ENCODE measurements at places on chromosomes 6 and 20.

DNA sequence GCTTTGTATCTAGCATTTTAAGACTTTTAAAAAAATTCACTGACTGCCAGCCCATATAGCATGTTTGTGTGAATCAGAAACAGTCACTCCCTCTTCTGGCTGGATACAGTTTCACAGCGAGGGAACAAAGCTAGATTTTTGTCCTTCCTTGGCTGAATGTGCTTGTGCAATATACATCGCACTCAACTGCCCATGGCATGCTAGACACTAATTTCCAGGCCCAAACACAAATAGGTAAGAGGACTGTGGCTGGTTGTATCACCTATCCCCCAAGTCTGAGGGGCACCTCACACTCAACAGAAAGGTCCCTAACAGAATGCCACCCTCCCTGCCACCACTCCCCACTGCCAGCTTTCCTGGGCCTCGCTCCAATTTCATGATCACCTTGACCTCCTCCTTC lies 16.2 kb upstream of the BLCAP start:
- DNase-seq: no peak

DNA sequence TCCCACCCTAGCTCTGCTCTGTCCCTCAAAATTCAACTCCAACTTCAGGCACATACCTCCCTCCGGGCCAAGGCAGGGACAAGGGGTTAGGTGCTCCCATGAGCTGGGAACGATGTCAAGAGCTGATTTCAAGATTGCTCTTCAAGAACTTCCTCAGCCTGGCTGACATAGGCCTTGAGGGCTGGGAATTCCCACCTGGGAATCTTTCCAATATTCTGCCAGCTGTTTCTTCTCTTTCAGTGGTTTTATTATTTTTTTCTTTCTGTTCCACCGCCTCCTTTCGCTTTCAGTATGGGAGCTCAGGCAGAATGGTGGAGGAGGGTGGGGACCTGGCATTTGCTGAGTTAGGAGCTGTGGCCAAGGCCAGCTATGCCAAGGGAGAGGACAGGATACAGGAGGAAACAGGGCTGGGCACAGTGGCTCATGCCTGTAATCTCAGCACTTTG lies 33.7 kb downstream of the SRSF3 start:
- DNase-seq: peak; percentile 78

DNA sequence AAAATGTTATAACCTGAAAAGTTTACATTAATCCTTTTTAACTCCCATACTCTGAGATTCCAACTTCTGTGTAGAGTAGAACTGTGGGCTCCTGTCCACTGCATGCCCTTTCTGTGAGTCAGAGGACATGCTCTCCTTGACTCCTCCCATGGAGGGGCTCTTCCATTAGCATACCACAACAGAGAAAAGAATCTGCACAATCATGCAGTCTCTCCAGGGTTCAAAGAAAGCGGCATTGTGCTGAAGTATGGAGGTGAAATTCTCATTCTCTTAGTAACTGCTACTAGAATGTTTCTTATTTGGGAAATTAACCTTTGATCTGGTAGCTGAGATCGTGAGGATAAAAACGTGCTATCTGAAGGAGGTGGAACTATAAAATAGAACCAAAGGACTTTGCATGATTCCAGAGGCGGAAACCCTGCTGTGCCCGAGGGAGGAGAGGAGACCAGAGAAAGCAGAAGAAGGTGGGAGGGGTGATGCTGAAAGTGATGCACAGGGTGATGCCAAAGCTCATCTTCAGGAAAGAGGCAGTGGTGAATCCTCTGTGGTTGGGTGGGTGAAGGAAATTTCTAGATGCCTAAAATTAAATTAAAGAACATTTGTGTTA lies 202.2 kb upstream of the PCSK2 start:
- no peak for DNase-seq

DNA sequence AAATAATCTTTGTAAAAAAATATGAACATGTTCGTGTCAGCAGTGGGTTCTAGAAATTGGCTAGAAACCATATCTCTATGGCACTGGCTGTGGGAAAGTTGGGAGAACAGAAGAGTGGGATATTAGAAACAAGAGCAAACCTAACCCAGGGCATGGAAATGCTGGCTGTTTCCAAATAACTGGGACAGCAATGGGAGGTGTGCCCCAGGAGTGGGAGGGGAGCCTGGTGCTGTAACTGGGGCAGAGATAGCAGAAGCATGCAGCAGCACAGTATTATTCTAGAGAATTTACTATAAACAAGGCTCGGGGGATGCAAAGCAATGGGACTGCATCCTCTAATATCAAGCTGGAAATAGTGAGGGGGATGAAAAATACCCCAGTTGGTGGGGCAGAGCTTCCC lies 175.0 kb downstream of the KIF6 start:
- DNase-seq: no peak

GRCh38 chr6:144757299-144757698 lies 472.2 kb downstream of the UTRN start:
- DNase-seq: no peak

GRCh38 chr20:43721429-43722152 lies 5.2 kb downstream of the GTSF1L start:
- peak; percentile 92 for DNase-seq

GRCh38 chr6:54541541-54541940 lies 233.3 kb downstream of the TINAG start:
- DNase-seq: no peak

- no peak for DNase-seq
Observed at GRCh38 chr20:57781901-57782300, 72.1 kb upstream of the PMEPA1 start.

DNA sequence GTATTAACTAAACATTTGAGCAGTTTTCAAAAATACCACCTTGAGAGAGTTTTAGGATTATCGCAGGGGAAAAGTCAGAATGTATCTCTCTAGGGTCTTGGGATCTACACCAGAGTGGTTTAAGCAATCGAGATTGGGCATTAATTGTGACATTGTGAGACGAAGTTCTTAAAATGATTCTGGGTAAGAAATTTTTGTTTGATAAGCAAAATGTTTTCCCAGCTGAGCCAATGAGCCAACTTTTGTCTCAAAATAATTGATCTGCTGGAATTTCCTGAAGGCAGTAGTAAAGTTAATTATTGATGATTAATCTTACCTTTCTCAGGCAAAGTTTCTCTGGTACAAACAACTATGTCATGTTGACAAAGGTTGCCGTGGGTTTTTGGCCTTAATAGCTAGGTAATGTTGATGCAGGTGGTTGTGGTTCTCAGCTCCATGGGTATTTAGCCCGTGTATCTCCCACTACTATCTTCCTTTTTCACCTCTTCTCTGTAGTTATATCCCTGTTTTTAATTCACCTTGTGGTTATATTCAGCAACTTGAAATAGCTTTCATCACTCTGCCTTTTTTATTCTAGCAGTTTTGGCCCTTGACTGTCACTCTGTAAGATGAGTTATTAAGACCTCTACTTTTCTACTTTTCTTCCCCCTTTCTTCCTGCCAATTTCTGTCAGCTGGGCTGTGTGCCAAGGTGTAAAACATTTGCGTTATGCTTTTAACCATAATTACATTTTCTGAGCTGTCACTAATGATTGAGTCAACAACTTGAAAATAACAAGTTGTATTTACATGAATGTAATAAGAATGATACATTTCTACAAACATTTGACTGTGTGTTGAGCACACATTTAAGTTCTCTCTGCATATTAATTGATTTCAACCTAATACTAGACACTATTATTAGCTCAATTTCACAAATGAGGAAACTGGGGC lies 368.3 kb upstream of the BTBD3 start:
- no peak for DNase-seq

DNA sequence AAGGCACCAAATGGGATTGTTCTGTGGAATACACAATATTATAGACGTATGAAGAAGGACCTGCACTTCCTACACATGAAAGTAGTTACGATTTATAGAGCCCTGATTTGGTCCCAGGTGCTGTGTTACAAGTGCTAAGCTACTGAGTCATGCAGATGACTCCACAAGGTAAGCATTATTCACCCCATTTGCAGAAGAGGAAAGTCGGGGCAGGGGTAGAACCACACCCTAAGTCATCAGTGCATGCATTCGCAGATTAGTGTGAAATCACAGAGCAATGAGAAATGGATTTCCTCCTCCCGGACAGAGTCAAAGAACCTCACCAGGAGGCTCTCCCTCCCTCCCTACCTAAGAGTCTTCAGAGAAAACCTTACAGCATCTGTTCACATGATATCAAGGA lies 279.5 kb downstream of the LRFN2 start:
- peak; percentile 58 for DNase-seq

DNA sequence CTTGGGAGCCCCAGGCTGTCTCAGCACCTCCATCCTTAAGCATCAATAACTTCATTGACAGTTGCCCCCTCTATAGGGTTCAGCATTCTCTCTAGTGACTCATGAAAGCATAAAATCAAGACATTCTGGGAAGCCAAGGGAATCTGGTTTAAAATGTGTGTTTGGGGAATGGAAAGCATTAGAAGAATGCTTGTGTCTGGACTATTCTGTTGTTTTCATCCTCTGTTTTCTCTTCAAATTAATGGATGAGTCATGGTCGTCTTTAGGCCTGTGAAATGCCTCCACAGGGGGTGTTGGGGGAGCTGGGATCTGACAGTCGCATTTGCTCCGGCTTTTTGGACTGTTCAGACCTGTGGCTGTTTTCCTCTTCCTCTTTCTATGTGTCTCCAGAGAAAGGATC lies 279.7 kb downstream of the CDC5L start:
- DNase-seq: no peak

DNA sequence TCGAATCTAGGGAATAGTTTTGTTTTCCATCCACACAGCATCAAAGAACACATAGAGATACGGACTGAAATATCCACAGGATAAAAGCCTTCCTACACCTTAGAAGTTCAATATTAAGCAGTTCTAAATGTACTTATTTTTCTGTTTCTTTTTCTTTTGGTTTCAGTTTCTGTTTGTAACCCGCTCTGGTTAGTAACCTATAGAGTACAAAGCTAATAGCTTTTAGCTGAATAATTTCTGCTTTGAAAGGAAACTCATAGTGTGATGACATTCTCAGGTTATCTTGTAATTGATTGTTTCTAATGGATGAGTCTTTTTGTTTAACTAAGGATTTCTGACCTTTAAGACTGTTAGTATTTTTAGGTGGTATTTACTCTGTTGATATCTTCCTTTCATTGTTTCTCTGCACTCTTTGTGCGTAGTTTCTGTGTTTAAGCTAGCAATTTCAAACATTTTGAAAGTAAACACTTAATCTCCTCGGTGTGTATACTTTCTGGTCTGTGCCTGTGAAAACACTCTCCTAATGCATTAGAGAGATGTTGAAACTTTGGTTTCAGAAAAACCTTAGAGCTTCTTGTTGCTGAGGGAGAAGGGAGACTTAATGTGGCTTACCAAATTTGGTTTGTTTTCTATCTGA lies 385.5 kb downstream of the HDGFL1 start:
- no peak for DNase-seq

DNA sequence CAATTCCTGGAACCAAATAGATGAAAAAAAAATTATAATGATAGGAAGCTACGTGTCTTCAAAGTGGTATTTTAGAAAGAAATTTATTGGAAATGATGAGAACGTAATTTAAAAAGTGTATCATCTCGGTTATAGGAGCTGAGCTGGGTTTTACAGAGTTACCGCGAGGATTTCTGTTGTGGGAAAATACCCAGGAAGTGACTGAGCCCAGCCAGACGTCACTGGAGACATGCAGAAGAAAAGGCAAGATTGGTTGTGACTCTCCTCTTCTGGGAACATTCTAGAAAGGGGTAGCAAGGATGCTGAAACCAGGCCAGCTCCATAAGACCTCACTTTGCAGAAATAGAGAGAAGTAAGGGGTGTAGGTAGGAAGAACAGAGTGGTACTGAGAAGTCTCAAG lies 95.9 kb upstream of the ADGRF1 start:
- no peak for DNase-seq

DNA sequence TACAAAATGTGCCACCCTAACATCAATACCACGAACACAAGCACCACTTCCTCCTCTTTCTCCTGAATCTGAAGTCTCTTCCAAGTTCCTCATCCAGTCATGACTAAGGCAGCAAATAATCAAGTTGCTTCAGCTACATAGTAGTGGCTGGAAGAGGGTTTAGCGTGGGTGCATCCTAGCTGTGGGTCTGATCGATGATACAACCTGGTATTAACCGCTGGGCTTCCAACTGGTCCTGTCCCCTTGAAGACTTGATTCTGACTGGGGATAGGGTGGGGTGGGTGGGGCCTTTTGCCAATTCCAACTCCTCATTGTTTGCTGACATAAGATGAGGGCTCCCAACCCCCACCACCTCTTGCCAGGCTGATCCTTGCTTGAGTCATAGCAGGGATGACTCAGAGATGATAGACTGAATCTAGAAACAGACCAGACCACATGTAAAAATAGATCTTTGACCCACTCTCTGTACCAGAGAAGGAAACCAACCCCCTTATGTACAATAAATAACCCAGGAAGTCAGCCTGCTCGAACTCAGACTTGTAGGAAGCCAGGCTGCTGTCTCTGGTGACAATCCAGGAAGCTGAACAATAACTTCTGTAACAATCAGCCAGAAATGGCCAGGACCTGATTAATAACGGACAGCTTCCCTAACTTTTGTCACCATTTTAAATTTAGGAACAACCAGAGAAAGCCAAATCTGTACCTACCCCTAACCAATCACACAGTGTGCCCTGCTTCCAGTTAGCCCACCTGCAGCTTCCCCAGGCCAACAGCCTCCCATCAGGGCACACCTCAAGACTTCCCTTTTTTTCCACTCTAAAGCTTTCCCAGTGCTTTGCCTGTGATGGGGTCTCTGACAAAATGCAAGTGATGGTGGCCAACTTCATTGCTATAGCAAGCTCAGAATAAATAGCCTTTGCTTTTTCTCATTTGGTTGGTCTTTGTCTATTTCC lies 68.9 kb upstream of the FAM184A start:
- DNase-seq: no peak

GRCh38 chr6:149046164-149046821 lies 271.2 kb upstream of the TAB2 start:
- no peak for DNase-seq

- DNase-seq: no peak
Observed at GRCh38 chr20:5482791-5483190, 166.0 kb upstream of the PROKR2 start.

DNA sequence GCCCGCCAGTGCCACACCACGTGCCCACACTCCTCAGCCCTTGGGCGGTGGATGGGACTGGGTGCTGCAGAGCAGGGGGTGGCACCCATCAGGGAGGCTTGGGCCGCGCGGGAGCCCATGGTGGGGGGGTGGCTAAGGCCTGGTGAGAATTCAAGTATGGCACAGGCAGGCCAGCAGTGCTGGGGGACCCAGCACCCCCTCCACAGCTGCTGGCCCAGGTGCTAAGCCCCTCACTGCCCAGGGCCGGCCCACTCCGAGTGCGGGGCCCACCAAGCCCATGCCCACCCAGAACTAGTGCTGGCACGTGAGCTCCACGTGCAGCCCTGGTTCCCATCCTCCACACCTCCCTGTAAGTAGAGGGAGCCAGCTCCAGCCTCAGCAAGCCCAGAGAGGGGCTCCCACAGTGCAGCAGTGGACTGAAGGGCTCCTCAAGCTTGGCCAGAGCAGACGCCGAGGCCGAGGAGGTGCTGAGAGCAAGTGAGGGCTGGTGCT lies 1091.1 kb upstream of the GJE1 start:
- DNase-seq: no peak
